ENCODE measurements at places on chromosomes 3 and 15.

GRCh38 chr3:72847751-72848702 is at the start of gene SHQ1:
Gene SHQ1 (minus strand): TSS chr3:72848445. CDS start chr3:72848340, 105 bp downstream.
- DNase-seq: peak; percentile 95

DNA sequence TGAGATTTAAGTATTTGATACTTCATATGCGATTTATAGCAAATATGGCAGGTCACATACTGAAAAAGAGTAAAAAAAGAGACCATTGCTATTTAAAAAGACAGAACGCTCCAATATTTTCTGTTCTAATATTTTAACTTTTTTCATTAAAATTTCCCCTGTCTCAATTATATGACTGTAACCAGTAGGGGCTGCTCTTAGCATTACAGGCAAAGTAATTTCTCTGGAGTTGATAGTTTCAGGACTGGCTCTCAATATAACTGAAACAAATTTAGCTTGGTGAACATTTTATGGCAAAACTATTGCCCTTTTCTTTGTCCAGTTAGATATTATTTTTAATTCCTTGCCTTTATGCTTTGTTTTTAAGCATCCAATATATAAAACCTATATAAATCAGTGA is 286.3 kb upstream of the ROBO2 start:
- no peak for DNase-seq

DNA sequence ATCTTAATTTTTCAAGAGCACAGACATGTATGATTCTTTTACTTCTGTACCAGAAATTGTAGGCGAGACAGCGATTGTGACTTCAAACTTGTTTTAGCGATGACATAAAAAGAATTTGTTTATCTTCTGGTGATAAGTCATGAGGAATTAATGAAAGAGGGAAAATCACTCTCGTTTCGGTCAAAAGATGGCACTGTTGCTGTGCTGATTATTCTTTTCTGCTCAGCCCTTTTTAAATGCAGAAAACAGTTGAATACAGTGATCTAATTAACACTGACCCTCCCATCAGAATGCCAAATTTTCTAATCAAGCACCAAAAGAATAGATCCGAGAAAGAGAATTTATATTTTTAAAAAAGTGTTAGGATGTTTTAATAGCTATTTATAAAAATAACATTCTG is 52.6 kb downstream of the NSUN3 start:
- DNase-seq: no peak

GRCh38 chr15:44550256-44550655 is 13.3 kb downstream of the EIF3J start:
- DNase-seq: no peak

GRCh38 chr3:151206201-151206600 is 3.2 kb upstream of the GPR171 start:
- DNase-seq: no peak

DNA sequence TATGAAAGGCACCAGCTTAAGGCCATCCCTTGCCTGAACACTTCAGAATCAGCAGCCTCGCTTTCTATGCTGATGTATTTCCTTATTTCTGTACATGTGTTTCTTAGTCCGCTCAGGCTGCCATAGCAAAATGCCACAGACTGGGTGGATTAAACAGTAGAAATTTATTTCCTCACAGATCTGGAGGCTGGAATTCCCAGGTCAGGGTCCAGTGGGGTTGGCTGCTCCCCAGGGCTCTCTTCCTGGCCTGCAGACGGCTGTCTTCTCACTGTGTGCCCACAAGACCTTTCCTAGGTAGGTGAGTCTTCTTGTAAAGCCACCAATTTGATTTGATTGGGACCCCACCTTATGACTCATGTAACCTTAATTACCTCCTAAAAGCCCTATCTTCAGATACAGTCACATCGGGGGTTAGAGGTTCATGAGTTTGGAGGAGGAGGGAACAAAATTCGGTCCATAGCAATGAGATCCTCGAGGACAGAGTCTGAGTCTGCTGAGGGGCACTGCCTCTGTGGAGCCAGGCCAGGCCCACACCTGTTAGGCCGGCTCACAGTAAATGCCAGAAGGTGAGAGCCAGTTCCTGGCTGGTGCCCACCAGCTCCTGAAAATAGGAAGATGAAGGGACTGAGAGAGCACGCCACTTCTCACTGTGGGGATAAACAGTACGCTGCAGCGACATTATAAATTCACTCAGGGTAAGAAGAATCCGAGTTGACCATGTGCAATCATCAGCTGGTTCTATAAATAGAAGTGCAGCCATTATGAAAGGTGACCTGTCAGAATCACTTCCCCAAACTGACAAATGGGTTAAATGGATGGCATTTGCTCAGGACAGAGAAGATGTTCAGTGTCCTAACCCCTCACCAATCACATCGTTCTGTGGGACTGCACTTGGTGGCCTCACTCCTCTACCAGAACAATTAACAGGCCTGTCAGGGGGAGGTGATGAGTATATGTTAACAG is 41.1 kb downstream of the CTXND1 start:
- DNase-seq: no peak

GRCh38 chr3:187718802-187719201 is 16.4 kb upstream of the RTP2 start:
- no peak for DNase-seq

GRCh38 chr3:157387708-157388435 is 48.8 kb upstream of the PTX3 start:
- no peak for DNase-seq

DNA sequence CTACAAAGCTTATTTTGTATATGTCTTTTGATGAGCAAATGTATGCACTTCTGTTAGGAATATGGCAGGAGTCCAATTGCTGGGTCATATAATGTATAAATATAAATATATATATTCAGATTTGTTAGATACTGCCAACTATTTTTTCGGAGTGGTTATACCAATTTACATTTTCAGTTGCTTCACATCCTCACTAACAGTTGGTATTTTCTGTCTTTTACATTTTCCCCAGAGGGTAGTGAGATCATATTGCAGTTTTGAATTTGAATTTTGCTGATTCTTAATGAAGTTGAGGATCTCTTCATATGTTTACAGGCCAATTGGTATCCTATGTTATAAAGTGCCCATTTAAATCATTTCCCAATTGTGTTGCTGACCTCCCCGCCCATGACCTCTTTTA is 139.0 kb upstream of the KCNMB2 start:
- no peak for DNase-seq

DNA sequence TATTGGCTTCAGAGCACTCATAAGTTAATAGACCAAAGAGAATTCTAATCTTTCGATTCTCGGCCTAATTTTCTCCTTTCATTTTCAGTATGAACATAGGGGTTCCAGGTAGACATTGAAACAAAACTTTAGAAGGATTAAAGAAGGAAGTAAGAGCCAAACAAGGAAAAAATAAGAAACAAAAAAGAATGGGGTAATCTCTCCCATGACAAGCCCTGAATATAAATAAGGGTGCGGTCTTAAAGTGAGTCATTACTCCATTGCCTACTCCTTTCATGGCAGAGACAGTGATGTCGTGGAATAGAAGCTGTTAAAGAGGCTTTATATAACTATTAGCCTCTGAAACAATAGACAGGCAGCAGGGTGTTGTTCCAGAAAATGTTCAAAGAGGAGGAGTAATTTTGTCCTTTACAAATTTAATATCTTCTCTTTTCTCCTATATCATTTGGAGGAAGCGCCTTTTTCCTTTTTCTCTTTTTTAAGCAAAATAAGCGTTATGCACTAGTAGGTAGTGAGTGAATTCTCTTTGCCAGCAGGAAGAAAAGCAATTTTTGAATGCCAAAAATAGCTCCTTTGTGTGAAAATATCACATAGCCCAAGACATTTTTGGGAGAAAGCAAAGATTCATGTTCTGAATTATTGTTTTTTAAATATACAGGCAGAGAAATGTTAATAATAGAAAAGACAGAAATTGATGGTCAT is 607.9 kb upstream of the KCNMB2 start:
- no peak for DNase-seq

DNA sequence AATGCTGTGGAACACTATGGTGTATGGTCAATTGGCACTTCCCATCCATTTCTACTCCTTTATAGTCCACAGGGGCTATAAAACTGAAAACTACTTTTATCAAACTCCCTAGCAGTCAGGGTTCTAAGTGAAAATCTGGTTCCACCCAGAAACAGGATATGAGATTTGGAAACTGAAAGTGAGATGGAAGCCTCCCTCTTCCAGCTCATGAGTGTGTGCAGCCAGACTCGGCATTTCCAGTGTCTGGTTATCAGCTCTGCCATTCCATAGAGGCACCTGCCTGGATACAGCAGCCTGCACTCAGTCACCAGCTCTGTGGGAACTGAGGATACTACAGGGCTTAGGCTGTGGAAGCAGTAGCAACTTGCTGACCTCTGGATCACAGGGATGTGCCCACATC is 14.7 kb upstream of the PLA2G4F start:
- DNase-seq: no peak

- DNase-seq: no peak
Measured at GRCh38 chr15:66713843-66714508, 11.9 kb downstream of the SMAD6 start.

- no peak for DNase-seq
Measured at GRCh38 chr15:20340931-20341661, 200.5 kb downstream of the GOLGA6L6 start.
